Right lung (tissue), 10 donors: ENCODE measurements at places on chromosomes 13 and 19.

DNA sequence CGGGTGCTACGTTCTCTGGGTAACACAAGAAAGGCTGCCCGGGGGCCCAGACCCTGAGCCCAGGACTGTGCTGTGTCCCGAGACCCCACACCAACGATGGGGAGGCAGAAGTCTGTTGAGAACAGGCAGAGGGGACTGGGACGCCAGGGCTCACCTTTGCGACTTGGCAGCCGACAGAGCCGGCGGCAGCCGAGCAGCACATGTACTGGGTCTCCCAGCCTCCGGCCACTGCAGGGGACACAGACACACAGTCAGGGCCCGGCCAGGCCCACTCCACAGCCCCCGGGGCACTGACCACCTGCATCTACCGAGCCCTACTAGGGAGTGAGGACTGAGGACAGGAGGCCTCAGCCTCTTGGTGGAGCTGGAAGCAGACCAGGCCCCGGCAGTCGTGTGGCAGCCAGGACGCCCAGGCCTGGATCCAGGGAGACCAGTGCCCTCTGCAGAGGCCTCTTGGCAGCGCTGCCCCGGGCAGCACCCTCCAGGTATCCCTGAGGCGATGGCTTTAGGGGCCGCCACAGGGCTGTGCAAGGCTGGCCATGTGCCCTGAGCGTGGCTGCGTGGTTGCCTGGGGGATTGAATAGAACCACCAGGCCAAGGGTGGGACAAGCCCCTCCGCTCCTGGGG, 5.6 kb upstream of the ATP8B3 start:
- no peak for DNase-seq

- no peak for DNase-seq
Observed at GRCh38 chr19:46502891-46503290, 7.2 kb upstream of the PNMA8B start.

GRCh38 chr13:33261387-33262061, 24.0 kb downstream of the STARD13 start:
- DNase-seq: peak; percentile 62

DNA sequence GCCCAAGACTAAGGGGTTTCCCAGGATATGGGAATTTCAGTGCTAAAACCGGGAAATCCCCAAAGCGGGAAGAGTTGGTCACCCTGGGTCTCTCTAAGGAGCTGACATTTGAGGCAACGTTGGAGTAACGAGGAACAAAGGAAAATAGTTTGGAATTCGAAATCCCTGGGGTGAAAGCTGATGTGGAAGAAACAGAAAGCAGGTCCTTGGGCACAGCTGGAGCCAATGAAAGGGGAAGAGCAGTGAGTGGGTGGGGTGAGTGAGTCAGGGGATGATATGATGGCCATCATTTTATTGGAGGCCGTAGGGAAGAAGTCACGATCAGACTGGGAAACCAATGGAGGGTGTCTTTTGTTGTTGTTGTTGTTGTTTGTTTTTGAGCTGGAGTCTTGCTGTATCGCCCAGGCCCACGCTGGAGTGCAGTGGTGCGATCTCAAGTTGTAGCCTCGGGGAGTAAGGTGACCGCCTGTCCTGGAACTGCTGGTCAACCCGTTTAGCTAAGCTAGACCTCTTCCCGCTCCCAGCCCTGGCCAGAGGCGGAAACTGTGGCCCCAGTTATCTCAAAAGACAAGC, 3.4 kb upstream of the RFX2 start:
- DNase-seq: no peak

DNA sequence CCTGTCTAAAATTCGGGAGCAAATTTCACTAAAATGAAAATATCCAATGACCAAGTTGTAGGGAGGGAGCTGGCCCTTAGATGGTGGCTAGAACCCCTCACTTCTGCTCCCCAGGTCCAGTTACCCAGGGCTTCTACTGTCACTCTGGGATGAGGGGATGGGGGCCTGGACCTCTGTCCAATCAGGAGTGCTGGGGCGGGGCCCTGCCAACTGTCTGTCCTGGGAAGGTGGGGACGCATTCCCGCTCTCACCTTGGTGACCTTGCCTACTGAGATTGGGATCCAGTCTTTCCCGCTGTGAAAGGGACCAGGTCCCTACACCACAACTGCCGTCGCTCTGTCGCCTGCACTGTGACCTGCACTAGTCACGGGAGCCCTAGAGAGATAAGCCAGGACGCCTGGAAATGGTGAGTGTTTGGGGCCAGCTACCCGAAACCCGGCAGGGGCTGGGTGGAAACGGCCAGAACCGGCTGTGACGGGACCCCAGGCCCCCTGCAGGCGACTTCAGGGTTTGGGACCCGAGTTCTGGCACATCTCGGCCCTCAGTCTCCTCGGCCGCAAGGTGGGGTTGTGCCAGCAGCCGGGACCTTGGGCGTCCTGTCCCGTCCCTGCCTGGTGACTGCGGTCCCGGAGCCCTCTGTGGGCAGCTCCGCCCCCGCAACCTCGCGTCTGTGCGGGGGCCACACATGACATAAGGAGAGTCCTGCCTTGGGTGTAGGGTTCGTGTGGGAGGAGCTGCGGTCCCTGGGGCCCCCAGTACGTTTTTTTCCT, 22.8 kb downstream of the ZNF20 start:
- no peak for DNase-seq
